Common myeloid progenitor, CD34-positive (primary cell): ENCODE measurements at places on chromosomes 13 and 19.

DNA sequence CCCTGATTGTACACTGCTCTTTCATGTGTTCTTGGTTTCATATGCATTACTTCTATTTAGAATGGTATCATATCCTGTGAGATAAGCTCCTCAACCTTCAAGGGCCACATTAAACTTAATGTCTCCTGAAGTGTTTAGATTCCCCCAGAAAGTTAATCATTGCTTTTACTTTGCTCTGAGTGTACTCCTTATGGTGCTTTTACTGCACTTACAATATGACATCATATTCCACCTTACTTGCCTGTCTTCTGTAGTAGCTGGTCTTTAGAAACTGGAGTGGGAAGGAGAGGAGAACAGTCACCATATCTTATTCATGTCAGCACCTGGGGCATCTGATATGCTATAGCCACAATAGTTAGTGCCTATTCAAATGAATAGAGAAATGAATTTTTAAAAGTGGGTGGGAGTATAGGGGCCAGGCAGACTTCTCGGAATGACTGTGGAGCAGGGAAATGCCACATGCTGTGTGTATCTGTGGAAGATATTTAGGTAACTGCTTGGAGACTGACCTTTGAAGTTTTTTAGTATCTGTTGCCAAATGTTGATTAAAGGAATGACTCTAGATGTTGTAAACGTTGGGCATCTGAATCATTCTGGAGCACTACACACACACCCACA lies 40.2 kb downstream of the SLAIN1 start:
- no peak overlapping the region for H3K4me3 ChIP-seq
- no peaks in the 10 kb centered on the region for H3K27me3 ChIP-seq
- no peak for DNase-seq

DNA sequence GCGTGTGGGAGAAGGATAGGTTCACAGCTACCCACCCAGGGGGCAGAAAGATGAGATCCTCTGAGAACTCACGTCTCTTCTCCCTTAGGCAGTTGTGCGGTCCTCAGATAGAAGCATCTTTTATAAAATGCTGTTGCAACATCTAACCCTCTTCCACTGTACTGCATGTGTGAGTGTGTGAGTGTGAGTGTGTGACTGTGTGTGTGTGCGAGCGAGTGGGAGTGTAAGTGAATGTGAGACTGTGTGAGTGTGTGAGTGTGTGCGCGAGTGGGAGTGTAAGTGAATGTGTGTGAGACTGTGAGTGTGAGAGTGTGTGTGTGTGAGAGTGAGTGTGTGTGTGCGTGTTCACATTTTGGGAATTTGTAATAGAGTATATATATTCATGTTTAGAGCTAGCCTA lies 55.6 kb upstream of the F7 start:
- H3K4me1 ChIP-seq = no peaks in the 10 kb centered on the region
- no peaks in the 10 kb centered on the region for H3K36me3 ChIP-seq
- no peak overlapping the region for H3K4me3 ChIP-seq
- H3K27me3 ChIP-seq = no peaks in the 10 kb centered on the region
- DNase-seq = no peak
- no peak overlapping the region for H3K27ac ChIP-seq

DNA sequence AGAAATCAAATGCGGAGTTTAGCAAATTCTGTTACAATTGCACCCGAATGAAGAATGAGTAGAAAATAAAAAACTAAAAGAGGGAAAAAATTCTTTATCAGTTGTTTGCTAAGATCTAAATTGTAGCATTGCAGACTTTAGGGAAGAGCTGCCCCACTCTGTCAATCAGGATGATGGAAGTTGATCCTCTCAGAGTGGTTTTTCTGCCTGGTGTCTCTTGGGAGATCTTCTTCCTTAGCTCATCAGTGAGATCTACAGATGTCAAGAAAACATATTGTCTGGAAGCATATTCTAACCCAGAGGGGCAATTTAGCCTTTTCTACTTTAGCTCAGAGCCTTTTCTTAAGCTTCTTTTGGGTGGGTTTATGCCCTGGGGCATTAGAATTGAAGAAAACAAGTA lies 223.2 kb upstream of the PCDH17 start:
- no peaks in the 10 kb centered on the region for H3K36me3 ChIP-seq
- no peaks in the 10 kb centered on the region for H3K27me3 ChIP-seq
- H3K27ac ChIP-seq = no peak overlapping the region
- H3K4me3 ChIP-seq = no peak overlapping the region
- H3K4me1 ChIP-seq = no peaks in the 10 kb centered on the region

DNA sequence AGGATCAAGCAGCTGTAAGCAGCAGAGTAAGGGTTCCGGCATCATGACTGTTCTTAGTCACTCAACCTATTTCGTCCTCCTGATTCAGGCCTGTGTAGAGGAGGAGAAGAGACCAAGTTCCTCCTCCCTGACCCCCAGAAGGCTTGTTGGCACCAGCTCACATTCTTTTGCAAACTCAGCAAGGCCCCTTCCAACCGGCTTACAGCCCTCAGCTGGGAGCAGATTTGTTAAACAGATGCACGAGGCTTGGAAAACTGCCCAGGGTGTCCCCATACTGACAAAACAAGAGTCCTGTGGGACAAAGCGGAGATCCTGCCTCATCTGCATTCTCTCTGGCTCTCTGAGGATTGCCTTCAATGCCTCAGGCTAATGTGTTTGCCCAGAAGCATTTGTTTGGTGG lies 113.2 kb upstream of the SOX21 start:
- no peaks in the 10 kb centered on the region for H3K4me1 ChIP-seq
- no peak overlapping the region for H3K27ac ChIP-seq
- H3K36me3 ChIP-seq = no peaks in the 10 kb centered on the region
- DNase-seq = no peak
- H3K27me3 ChIP-seq = no peaks in the 10 kb centered on the region

DNA sequence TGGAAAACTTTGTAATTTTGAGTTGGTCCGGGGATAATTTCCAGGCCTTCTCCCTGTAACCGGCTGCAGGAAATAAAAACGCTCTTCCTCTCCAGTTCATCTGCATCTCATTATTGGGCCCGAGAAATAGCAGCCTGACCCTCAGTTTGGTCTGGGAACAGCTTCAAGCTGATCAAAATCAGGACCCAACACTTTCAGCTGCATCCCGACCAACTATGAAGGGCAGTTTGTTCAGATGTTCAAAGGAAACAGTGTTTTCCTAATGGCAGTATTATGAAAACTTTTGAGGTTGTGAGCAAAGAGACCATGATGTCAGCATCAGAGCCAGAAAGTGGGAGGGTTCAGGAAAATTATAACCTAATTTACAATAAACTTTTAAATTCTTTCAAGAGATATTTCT lies 35.7 kb downstream of the STK24 start:
- peaks cover 6% of the 10 kb centered on the region for H3K27me3 ChIP-seq
- H3K27ac ChIP-seq = no peak overlapping the region
- H3K36me3 ChIP-seq = no peaks in the 10 kb centered on the region
- no peak for DNase-seq

DNA sequence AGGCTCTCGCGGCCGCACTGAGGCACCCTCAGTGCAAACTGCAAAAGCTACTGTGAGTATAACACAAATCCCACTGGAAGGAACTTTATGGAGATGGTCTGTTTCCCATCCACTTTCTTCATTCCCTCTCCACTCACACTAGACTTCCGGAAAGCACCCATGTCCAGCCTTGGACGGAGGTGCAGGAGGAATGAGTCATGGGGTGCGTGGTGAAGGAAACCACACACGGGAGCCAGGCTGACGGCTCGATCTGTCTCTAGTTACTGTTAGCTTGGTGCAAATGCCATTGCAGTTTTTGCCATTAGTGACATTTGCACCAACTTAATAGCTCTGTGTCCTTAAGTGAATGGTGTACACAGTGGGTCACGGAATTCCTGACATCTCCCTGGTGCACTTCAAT lies 14.6 kb downstream of the NLRP8 start:
- no peak overlapping the region for H3K4me3 ChIP-seq
- H3K36me3 ChIP-seq = no peaks in the 10 kb centered on the region
- DNase-seq = no peak
- no peaks in the 10 kb centered on the region for H3K4me1 ChIP-seq

- no peak overlapping the region for H3K27ac ChIP-seq
- no peaks in the 10 kb centered on the region for H3K4me1 ChIP-seq
- no peak for DNase-seq
- H3K36me3 ChIP-seq = no peaks in the 10 kb centered on the region
- H3K27me3 ChIP-seq = no peaks in the 10 kb centered on the region
Observed at GRCh38 chr13:28415994-28416421, 78.9 kb downstream of the FLT1 start.

- H3K4me1 ChIP-seq = no peaks in the 10 kb centered on the region
- H3K4me3 ChIP-seq = no peak overlapping the region
- H3K36me3 ChIP-seq = no peaks in the 10 kb centered on the region
- DNase-seq = no peak
- H3K27me3 ChIP-seq = no peaks in the 10 kb centered on the region
Observed at GRCh38 chr13:70183041-70183440, 74.8 kb upstream of the KLHL1 start.

GRCh38 chr13:104170980-104171555 lies 1104.9 kb upstream of the SLC10A2 start:
- no peak for DNase-seq
- H3K27ac ChIP-seq = no peak overlapping the region
- H3K4me3 ChIP-seq = no peak overlapping the region
- no peaks in the 10 kb centered on the region for H3K36me3 ChIP-seq
- H3K4me1 ChIP-seq = no peaks in the 10 kb centered on the region

DNA sequence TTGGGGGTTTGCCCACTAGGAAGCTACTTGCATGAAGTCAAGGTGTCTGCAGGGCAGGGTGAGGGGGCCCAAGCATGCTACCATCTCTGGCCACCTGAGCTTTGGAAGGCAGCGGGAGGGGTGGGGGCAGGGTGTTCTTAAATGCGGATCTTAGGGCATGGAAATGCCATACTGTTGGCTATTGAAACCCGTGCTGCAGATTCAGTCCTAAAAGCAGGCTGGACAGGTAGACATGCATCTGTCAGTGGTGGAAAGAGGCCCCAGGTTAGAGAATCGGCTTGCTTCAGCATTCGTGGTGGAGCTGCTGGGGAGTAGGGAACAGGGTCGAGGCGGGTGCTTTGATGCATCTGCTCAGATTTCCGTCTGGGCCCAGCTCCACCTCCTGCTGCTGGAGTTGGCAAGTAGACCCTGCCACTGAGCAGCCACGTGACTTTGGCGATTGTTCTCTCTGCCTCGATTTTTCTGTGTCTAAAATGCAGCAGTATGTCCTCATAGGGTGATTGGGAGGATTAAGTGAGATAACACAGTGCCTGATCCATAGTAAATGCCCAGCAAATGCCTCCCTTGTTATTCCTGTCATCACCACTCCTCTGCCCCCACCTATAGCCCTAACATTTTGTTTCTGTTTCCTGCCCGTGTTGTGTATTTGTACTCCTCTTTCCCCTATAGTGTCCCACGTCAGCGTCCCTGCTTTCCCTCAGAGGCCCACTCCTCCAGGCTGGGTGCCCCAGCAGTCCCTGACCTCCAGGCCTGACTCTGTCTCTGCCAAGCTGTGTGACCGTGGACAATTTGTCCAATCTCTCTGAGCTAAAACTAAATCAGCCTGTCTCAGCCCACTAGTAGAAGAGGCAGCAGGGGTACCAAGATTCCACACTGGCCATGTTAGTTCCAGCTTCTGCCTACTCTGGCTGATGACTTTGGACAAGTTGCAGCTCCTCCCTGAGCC lies 5.8 kb downstream of the PPP1R37 start:
- H3K36me3 ChIP-seq = no peaks in the 10 kb centered on the region
- no peak overlapping the region for H3K27ac ChIP-seq
- DNase-seq = no peak
- H3K4me1 ChIP-seq = peaks cover 1% of the 10 kb centered on the region

DNA sequence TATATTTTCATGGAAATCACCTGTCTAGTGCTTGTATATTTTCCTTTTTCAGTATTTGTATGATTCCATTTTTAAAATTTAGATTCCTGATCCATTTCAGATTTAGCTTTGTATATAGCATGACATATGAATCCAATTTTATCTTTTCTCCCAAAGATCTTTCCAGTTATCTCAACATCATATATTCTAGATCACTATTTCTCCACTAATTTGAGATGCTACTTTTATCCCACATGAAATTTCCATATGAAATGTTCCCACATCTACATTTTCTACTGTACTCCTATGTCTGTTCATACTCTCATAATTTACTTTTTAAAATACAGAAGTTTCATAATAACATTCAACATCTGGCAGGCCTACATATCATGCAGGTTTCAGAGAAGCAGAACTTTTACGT lies 1784.1 kb downstream of the SLITRK5 start:
- no peaks in the 10 kb centered on the region for H3K27me3 ChIP-seq
- no peak overlapping the region for H3K4me3 ChIP-seq
- DNase-seq = no peak
- no peaks in the 10 kb centered on the region for H3K36me3 ChIP-seq
- H3K4me1 ChIP-seq = no peaks in the 10 kb centered on the region
- no peak overlapping the region for H3K27ac ChIP-seq

- H3K36me3 ChIP-seq = no peaks in the 10 kb centered on the region
- no peaks in the 10 kb centered on the region for H3K4me1 ChIP-seq
- DNase-seq = no peak
- H3K4me3 ChIP-seq = no peak overlapping the region
Observed at GRCh38 chr13:111901267-111901915, 165.6 kb upstream of the SOX1 start.

DNA sequence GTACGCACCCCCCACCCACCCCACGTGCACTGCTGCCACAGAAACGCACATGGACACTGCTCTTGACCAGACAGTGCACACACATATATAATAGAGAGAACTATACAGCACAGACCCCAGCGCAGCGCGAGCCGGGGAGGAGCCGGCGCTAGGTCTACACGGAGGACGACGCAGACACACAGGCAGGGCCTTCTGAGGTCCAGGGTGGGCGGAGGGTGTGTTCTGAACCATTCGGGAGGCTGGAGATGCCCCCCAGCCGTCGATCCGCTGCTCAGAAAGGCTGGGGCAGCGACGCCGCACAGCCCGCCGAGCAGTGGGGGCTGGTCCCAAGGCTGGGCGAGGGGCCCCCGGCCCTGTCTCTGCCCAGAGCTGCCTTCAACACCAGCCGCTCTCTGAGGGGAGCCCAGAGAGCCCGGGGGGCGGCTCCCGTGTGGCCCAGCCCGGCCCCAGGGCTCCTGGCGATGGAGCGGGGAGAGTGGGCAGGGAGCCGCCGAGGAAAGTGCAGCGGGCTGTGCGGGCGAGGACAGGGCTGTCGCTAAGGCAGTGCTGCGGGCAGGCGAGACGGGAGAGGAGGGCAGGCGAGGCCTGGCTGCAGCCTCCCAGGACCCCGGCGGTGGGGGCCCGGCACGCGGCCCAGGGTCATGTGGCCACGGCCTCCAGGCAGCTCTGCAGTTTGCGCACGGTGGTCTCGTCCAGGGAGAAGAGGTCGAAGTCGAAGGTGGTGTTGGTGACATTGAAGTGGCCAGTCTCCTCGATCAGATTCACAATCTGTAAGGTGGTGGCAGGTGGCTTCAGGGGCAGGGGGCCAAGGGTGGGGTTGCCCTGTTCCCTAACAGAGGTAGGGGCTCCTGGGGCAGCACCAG lies 67.1 kb downstream of the MLLT1 start:
- H3K4me3 ChIP-seq = no peak overlapping the region
- no peak overlapping the region for H3K27ac ChIP-seq
- no peaks in the 10 kb centered on the region for H3K4me1 ChIP-seq
- H3K27me3 ChIP-seq = no peaks in the 10 kb centered on the region
- no peak for DNase-seq
- peaks cover 39% of the 10 kb centered on the region for H3K36me3 ChIP-seq
